ENCODE measurements at places on chromosomes 6 and 20.
A peak's percentile ranks its signal among the peaks of the same experiment; 100 is the strongest.

GRCh38 chr20:9401371-9401770 is 113.0 kb upstream of the LAMP5 start:
- DNase-seq = no peak

- DNase-seq = no peak
These were observed 4.9 kb downstream of the TUBB start for GRCh38 chr6:30724906-30725667.

GRCh38 chr20:38926934-38927616 is 858 bp downstream of the FAM83D start:
- DNase-seq = peak; percentile 10

DNA sequence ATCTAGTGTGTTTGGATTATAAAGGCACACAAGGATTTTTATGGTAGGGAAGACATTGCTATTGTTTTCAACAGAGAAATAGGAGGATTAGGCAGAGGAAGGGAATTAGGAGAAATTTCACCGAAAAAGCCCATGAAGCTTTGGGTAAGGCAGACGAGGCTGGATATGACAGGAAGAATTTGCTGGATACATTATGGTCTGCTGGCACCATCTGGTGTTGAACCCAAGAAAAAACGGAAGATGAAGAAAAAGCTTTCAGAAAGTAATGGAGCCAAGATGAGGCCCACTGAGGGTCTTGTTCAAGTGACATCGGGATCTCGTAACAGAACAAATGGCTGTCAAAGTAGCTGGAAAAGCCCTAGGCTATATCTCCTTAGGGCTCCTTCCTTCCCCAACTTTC is 56.5 kb downstream of the OR2J2 start:
- DNase-seq = no peak

DNA sequence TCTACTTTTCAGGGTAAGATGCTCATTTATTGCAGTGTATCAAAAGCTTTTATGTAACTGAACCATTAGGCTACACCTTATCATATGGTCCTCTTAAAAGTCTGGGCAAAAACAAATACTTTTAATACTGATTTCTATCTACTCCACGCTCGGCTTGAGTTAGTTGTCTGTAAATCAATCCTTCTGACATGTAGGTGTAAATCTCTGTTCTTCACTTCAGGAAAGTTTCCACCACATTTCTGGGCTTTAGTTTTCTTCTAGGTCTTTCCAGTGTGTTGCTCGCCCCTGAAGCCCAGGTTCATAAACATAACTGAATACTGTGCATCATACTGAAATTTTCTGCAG is 89.2 kb upstream of the RNF217 start:
- DNase-seq = no peak

GRCh38 chr6:67722861-67723261 is 912.2 kb upstream of the ADGRB3 start:
- DNase-seq = no peak
